Choroid plexus epithelial cell (primary cell): ENCODE measurements at places on chromosomes 7 and 10.

GRCh38 chr10:50517626-50518025 is 106.1 kb downstream of the SGMS1 start:
- peak; percentile 50 for DNase-seq

DNA sequence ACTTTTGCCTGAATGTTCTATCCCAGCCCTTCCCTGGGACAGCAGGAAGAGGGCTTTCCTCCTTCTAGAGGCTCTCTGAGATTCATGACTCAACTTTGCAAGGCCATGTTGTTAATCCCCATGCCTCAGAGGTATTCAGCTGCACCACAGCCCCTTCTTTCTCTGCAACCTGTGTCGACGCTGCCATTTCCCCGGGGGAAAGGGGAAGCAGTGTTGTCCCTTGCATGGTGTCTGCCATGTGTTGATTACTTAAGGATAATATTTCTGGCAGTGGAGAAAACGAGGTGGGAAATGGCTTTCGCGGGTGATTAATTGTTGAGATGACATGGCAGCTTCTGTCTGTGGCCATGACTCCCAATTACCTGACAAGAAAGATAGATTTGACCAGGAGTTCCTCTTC is 133.1 kb downstream of the SORCS3 start:
- no peak for DNase-seq

DNA sequence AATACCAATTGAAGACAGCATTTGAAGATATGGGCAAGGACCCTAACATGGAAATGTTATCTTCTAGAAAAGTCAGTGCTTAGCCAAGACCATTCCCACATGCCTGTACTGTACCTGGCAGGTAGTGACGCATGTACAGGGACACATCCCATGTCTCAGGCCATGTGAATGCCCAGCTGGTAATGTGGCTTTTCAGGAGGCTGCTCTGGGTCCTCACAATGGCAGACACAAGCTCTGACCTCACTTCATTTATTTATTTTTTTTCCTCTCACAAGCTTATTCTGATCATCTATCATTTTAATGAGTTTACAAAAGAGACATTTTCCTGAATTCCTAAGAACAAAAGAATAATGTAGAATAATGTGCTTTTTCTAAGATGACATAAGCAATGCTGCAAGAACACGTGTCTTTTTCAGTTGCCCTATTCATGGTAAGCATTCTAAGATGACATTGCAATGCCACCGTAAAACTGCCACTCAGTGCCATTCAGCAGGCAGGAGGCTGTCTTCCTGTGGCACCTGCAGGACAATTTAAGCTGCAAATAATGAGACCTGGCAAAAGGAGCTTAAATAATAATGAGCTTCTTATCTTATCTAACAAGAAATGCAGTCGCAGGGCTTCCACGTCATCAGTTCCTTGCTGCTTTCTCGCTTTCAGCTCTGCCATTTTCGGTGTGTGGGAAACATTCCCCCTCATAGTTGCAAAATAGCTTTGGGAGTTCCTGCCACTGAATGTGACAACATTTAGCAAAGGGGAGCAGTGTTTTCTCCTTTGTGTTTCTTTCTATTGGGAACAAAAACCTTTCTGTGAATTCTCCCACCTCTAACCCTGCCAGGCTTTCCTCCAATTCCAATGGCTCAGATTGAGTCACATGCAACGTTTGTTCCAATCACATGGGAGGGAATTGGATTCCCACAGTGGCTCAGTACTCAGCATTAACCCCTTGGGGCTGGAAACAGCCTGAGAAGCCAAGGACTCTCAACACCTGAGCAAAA is 113.0 kb downstream of the SEC23IP start:
- no peak for DNase-seq

- no peak for DNase-seq
Observed at GRCh38 chr7:104367926-104368325, 39.5 kb downstream of the LHFPL3 start.

DNA sequence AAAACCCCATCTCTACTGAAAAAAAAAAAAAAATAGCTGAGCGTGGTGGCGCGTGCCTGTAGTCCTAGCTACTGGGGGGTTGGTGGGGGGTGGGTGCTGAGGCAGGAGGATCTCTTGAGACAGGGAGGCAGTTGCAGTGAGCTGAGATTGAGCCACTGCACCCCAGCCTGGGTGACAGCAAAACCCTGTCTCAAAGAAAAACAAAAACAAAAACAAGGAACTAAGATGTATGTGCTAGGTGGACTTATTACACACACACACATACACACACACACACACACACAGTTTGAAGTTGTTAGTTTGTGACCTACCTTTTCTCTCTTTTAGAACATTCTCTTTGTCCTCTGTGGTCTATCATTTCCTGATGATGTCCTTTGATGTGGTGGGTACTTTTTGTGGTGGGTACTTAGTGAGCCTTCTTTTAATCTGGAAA is 53.5 kb downstream of the EXOC6 start:
- no peak for DNase-seq
